Sigmoid colon (tissue), 7 donors: ENCODE measurements at places on chromosomes 3 and 15. TPM values are rescaled to one million over a fixed set of nuclear protein-coding genes. Genes with fewer than 3 reads are reported as not detected.

Gene TIMP4
- total RNA-seq: 17.6 TPM

Gene PAK6
- 1.4 TPM for total RNA-seq

Gene DLEC1
- 0.41 TPM for total RNA-seq

Gene INSYN1
- 3.6 TPM for total RNA-seq

Gene CYP1A2
- not detected for total RNA-seq

Gene C3orf70
- total RNA-seq: 26.0 TPM

Gene ARPIN
- 22.5 TPM for total RNA-seq

Gene SEMA5B
- 0.68 TPM for total RNA-seq

Gene SOX14
- total RNA-seq: not detected

Gene PLA2G4F
- under 0.01 TPM for total RNA-seq

Gene C3orf20
- not detected for total RNA-seq

Gene LRRC15
- total RNA-seq: not detected

Gene CLRN1
- not detected for total RNA-seq

Gene KNG1
- total RNA-seq: not detected

Gene ISG20
- total RNA-seq: 7.1 TPM

Gene XIRP1
- not detected for total RNA-seq

Gene PLSCR5
- not detected for total RNA-seq

Gene PRSS50
- 1.1 TPM for total RNA-seq

Gene SERINC4
- 0.27 TPM for total RNA-seq

Gene AHSG
- not detected for total RNA-seq

Gene AGBL1
- not detected for total RNA-seq

Gene CCDC39
- total RNA-seq: not detected

Gene GOLGA6B
- total RNA-seq: not detected

Gene C3orf85
- not detected for total RNA-seq

Gene STARD5
- total RNA-seq: 2.7 TPM

Gene HYAL1
- total RNA-seq: 4.6 TPM

Gene PTPRG
- total RNA-seq: 72.4 TPM

Gene CPNE9
- total RNA-seq: not detected

Gene TGM5
- total RNA-seq: not detected

Gene TRH
- not detected for total RNA-seq

Gene LAMB2
- 252 TPM for total RNA-seq

Gene FBXW12
- not detected for total RNA-seq

Gene TEX55
- total RNA-seq: not detected

Gene DAZL
- total RNA-seq: 0.36 TPM

Gene GPR62
- total RNA-seq: 0.71 TPM

Gene ALPK3
- total RNA-seq: 3.9 TPM

Gene CXCR6
- total RNA-seq: 0.49 TPM

Gene HTR3C
- total RNA-seq: not detected

Gene ABHD10
- total RNA-seq: 19.3 TPM

Gene ALDH1L1
- total RNA-seq: 32.0 TPM
